ENCODE measurements at places on chromosomes 5 and 9.

- peak; percentile 63 for ATAC-seq
Observed at GRCh38 chr9:89422151-89422975, 75.5 kb downstream of the SEMA4D start.

DNA sequence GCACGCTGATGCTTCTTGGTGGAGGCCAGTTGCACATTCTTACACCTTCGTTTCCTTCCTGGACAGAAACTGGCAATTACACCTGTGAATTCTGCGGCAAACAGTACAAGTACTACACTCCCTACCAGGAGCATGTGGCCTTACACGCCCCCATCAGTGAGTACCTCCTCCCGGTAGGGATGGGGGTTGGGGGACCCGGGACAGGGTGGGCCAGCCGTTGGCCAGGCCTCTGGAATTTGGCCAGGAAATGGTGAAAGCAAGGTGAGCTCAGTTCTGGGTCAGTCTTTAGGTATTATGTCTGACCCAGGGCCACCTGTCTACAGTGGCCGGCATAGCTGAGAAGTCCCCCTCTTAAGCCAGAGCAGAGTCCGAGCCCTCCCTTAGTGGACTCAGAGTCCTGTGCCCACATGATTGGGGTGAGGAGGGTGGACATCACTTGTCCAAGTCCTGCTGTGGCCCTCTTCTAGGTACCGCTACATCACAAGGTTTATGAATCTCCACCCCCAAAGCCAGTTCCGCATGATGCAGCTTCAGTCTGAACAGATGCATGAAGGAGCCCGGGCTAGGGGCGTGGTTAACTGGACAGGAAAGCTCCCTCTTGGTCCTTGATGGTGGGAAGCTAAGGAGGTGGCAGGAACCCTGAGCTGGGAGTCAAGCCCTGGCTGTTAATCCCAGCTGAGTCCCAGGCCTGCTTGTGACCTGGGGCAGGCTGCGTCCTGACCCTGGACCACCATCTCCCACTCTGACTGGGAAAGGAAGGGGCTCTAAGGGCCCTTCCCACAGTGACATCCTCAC is 61.3 kb downstream of the AMBP start:
- peak; percentile 10 for ATAC-seq

DNA sequence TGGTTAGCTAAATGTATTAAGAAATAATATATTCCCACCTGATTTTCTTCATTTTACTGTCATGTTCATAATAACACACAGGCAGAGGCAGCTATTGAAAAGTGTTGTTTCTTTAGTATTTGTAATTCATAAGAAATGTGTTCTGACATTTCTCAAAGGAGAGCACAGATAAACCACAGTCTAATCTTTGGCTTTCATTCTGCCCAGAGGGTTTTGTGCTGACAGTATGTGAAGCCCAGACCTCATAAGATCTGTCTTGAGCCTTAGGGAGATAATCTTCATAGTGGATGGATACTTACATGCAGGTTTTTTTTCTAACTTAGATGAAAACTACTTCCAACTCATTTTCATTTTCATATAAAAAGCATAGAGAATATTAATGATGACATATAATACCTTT is 206.1 kb downstream of the CHSY3 start:
- no peak for ATAC-seq

DNA sequence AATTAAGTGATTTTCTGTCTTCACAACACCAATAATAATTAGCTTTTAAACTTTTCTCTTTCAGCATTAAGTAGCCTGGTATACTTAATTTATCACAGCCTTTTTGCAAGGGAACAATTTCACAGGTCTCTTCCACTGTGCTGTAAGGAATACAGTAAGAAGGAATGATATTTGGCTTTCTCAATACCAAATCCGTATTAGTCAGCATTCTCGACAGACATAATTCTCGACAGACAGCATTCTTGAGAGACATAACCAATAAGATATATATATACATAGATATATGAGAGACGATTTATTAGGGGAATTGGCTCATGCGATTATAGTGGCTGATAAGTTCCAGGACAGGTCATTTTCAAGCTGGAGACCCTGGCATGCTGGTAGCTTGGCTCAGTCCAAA is 18.0 kb downstream of the PRKAA1 start:
- no peak for ATAC-seq

GRCh38 chr5:132055808-132056609 is 4.4 kb upstream of the IL3 start:
- peak; percentile 64 for ATAC-seq

- ATAC-seq, result no peak
Observed at GRCh38 chr9:93599571-93600403, 23.4 kb downstream of the PHF2 start.

DNA sequence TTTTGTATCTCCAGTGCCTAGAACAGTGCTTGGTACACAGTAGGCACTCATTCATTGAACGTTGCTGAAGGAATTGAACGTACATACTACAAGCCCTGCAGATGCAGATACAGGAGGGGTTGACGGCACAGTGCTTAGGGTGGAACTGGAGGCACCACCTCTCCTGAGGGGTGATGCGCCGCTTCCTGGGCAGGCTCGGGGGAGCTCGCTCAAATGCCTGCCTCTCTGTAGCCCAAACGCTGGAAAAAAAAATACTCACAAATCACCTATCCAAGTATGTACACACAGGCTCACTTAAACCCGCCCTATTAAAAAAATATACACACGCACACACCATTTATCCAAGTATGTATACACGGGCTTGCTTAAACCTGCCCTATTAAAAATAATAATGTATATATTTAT is 536 bp upstream of the COMMD10 start:
- no peak for ATAC-seq

GRCh38 chr9:124626276-124626675 is 119.1 kb upstream of the NR5A1 start:
- no peak for ATAC-seq

DNA sequence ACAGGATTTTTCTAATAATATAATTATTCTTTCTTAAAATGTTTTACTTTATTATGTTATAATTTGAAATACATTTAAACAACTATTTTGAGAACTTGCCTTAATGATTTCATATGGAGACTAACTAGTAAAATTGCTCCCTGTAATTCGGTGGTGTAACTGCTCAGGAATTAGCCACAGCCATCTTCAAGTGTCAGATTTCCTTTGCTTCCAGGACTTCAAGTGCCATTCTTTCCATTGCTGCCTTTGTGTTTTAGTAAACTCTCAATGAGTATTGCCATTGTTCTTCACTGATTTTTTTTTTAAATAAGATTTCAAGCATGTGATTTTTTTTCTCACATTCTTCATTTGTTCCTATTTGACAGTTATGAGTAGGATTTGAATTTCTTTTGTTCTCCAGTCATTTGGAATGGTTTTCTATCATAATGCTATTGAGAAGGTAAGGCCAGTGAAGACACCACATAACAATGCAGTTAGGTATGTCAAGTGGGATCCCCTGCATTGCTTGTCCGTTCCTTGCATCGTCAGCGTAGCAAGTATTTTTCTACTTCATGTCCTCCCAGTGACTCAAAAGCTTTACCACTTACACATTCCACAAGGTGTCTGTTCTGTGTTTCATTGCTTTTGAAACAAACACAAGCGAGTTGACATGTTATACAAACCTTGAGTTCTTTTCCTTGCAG is 83.7 kb downstream of the LNPEP start:
- ATAC-seq, result no peak

DNA sequence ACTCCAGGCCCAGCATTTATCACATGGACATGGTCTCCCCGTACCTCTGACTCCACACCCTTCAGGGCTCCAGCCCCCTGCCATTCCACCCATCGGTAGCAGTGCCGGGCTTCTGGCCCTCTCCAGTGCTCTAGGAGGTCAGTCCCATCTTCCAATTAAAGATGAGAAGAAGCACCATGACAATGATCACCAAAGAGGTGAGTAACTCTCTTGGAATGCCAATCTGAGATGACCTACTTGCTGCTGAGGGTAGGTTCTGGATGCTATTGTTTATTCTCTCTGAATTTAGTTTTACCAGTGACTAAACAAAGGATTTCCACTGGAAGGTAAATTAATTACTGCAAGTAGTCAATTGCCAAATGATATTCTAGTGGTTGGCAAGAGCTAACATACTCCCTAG is 80.8 kb downstream of the TLE4 start:
- ATAC-seq, result no peak

GRCh38 chr9:123544007-123544827 is 188.2 kb downstream of the CRB2 start:
- ATAC-seq, result no peak

DNA sequence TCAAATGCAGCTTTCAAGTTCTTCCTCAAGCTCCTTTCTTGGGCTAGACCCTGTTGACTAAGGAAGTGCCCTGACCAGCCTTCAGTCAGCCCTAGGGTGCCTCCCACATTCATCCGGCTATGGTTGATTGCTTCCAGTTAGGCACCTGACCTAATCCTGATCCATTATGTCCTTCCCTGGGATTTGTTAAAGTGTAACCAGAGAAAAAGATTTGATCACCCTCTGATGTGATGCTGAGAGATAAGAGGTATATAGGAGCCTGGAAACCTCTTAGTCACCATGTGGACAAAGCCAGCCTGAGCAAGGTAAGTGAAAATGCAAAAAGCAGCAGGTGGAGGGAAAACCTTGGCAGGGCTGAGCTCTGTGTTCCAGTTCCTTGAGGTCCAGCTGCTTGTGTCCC is 178.8 kb upstream of the ERCC6L2 start:
- no peak for ATAC-seq

GRCh38 chr5:181160152-181160754 is 12.9 kb downstream of the OR2V2 start:
- peak; percentile 94 for ATAC-seq

- ATAC-seq, result no peak
Observed at GRCh38 chr9:130957451-130958203, 18.6 kb upstream of the FIBCD1 start.

DNA sequence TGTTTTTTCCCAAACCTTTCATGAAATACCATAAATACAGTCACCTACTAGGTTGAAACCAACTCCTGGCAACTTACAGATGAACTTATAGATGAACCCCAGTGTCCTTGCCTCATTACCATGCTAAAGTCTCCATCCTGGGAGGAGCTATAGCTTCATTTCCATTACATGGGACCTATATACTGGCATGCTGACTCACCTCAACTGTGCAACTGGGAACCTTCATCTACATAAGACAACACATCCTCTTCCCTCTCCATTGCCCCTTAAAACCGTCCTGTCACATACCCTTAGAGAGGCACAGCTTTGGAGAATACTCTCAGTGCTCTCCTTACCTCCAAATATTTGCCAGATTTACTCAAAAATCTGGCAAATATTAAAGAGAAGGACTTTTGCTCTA is 638.3 kb downstream of the HTR1A start:
- ATAC-seq, result no peak

DNA sequence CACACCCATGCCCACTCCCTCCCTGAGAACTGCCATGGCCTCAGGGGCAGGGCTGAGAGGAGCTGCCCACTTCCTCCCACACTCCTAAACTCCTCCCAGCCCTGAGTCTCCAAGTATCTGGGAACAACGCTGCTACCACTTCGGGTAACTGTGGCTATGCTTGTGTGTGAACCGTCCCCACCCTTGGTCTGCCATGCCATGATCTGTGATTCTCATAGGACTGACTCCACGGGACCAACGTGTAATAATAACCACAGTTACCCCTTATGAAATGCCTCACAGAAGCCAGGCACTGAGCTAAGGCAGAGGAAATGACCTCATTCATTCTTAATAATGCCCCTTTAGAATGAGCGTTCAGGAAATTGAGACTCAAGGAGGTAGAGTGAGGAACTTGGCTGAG is 103.9 kb upstream of the SMIM23 start:
- ATAC-seq, result no peak

DNA sequence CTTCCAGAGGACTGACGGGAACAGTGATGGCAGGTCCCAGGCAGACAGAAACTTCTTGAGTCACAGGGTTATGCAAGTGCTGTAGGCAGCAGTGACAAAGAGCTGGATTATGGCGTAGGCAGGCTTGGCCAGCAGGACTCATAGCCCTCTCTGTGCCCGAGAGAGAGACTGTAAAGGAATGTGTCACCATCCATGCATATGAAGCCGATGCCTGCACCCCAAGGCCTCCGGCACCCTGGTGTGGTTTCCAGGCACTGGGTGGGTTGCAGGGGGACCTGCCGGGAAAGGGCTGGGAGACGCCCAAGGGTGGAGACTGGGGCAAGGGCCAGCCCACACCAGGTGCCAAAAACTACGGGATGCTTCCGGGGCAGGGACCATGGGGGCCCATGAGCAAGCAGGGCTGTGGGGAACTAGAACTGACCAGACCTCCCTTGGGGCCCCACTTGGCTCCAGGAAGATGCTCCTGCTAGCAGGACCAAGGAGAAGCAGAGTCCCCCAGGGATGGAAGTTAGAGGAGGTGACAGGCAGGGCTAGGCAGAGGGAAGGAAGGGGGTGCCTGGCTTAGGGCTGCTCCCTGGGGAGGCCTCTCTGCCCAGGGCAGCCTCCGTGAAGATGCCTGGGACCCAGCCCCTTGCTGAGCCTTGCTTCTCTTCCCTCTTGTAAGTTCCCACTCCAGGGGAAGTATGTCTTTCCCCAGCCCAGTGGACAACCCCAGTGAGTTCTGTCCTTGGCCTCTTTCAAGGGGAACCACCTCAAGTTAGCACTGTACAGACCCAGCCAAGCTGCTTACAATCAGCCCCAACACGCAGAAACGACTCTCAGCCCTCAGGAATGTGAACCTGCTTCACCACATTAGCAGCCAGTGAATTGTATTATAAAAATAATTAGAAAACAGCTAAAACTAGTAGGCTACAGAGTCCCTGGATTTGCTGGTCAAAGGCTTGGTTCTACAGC is 10.5 kb upstream of the IPPK start:
- ATAC-seq, result no peak

DNA sequence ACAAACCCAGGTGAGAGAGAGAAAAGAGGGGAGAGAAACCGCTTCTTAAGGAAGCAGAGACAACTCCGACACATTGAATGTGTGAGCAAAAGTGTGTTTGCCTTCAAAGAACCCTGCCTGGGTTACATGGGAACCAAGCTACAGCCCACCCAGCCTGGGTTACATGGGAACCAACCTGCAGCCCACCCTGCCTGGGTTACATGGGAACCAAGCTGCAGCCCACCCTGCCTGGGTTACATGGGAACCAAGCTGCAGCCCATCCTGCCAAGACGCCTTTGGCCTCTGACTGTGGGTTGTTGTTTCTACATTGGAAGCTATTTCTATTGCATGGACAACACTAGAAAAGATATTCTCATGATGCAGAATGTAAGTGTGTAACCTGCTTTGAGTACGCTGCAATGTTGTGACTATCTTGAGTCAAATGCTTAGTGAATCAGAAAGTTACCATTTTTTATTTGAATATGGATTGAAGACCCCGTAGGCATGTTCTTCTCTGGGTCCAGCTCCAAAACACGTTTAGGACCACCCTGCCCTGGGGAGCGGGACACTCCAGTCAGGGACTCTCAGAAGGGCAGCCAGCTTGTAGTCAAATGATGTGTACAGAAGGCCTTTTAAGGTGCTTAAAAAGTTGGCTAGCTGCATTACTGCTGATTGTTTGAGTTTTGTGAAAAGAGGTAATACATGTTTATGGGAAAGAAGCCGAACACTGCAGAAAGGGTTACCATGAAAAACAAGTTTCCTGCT is 39.1 kb upstream of the UNC5A start:
- ATAC-seq, result no peak

GRCh38 chr9:71361357-71361756 is 239.9 kb upstream of the TRPM3 start:
- no peak for ATAC-seq

- ATAC-seq, result peak; percentile 60
Observed at GRCh38 chr5:95817430-95817829, 5.1 kb downstream of the GLRX start.

GRCh38 chr5:97658116-97658900 is 475.3 kb upstream of the RIOK2 start:
- ATAC-seq, result no peak
